ENCODE measurements at places on chromosomes 2 and 18.

DNA sequence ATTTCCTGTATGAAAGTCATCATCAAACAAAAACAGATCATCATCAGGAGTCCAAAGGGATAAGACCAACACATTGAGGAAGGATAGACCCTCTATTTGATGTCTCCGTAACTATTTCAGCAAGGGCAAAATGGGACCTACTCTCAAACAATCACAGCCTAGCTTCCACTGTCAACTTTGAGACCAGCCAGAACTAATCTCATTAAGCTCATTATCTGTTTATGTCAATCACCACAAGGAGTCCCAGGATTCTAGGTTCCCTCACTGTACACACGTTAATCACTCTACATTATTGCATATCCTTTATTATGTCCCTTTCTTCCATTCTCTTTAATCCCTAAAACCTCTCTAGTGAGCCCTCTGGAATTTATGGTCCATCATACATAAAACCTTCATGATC lies 370.3 kb upstream of the LINC00305 start:
- DNase-seq: no peak

DNA sequence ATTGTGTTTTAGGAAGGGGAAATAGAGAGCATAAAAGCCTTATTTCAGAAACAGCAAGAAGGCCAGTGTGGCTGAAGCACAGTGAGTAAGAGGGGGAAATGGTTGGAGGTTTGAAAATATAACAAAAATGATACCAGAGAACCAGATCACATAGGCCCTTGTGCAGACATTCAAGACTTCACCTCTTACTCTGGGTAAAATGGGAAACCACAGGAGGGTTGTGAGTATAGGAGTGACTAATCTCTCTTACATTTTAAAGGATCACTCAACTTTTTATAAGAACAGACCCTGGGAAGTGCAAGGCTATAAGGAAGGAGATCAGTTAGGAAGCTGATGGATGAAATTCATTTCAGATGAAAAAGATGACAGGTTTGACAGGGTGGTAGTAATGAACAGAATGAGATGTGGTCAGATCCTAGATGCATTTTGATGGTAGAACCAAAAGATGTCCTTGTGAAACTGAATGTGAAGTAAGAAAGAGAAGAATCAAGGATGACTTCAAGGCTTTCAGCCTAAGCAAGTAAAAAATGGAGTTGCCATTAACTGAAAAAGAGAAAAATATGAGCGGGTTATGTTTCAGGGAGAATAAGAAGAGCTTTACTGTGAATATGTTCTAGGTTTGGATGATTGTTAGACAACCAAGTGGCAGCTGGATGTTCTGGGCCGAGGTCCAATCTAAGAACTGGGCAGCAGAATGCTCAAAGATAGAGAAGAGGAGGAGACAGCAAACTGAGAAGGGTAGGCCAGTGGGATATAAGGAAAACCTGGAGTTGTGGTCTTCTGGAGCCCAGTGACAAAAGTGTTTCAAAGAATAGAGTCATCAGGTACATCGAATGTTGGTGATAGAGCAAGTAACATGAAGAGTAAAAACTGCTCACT lies 65.1 kb downstream of the USP40 start:
- DNase-seq: no peak

GRCh38 chr2:215105607-215106354 lies 32.6 kb downstream of the ABCA12 start:
- no peak for DNase-seq

DNA sequence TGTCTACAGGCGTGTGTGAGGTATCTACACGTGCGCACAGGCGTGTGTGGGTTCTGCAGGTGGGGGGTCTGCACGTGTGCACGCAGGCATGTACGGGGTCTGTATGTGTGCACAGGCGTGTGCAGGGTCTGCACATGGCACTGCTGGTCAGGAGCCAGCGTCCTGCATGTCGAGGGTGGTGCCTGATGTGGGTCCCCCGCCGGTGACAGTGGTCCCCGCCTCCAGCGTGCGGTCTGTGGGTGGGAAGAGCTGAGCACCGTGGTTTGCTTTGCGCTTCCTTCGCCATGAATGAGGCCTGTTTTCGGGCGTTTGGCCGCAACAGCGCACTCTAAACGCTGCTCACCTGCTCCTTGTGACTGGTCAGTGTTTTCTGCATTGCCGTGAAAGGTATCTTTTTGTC lies 57.2 kb downstream of the CTDP1 start:
- DNase-seq: no peak

DNA sequence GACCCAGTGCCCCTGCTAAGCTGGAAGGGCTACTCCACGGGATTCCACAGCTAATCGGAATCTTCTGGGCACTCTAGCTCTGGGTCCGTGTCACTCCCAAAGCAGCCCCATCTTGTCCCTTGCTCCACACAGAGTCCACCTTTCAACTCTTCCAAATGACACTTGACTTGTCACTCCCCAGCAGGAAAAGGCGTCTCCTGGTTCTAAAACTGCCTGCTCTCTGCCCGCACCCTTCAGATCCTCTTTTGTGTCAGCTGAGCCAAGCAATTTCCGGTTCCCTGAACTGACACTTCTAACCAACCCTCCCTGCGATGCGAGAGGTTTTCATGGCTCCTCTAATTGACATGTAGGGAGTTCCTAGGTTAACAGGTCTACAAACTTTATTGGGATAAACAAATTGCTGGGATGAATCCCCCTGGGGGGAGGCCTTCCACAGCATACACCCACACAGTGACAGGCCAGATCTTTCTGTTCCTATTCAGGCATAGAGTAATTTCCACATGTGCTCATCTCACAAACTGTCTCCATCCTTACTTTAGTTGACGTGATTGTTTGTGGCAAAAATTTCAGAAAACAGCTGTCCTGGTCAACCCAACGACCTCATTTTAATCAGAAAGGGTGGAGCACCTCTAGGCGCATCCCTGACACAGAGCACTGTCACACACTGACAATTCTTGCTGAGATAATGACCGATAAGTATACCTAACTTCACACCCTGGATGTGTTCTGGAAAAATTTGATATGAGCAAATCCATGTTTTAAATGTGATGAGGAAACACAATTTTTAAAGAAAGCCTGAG lies 104.9 kb downstream of the RBMS1 start:
- DNase-seq: no peak

GRCh38 chr2:12979066-12979465 lies 262.3 kb downstream of the TRIB2 start:
- DNase-seq: no peak

GRCh38 chr2:201148434-201148990 lies 32.5 kb downstream of the CFLAR start:
- DNase-seq: no peak

DNA sequence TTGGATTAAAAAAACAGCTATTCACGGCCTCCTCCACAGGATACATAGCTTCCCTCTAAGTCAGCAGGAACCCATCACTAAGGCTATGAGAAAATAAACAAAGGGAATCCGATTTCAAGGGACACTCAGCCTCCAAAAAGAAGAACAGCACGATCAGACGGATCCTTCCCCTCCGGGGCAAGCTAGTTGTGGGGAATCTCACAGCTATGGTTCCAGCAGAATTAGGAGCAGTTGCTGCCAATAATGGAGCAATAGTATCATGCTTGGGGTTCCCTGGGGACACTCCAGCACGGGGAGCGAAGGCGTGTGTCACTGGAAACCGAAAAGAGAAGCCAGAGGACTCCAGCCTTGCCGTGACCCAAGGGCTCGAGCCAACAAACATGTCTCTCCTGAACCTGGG lies 163.1 kb downstream of the TTC32 start:
- DNase-seq: no peak

DNA sequence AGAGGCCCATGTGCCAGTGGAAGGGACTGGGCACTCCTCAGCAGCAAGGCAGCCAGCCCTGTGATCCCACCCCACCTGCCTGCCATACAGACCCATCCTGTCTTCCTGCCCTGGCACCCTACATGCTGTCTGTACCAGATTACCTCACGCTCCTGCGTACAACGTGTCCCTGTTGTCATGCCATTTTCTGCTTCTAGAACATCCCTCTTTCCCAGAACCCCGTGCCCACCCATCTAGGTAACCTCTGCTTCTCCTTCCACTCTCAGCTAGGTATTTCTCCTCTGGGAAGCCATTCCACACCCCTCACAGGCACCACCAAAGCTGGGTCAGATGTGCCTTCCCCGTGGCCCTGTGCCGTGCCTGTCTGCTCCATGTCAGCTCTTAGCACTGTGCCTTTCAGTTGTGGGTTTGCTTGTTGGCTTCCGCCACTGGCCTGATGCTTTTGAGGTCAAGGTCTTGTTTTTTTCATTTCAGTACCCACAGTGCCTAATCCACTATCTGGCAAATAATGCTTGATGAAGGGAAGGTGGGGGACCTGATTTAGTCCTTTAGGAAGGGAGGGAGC lies 71.7 kb upstream of the ALPP start:
- no peak for DNase-seq

DNA sequence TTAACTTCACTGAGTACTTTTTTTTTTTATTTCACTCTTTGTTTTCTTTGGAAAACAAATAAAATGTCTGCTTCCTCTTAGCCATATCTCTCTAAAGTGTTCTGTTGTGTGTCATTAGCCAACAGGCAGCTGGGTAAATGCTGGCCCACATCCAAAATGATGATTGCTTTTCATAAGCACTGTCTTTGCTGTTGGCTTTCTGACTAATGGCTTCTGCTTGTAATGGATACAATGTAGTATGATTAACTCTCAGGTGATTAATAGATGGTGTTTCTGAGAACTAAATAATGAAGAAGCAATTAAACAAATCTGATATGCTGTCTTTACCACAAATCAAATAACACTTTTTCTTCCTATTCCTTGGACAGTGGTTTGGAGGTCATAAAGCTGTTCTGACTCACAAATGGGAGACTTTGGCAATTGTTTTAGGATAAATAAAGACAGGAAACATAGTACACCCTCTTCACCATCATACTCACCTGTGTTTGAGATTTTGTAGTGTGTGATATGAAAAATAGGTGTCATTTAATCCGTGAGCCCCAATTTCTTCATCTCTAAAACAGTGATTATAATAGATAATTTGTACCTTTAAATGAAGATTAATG lies 888.4 kb downstream of the TSN start:
- DNase-seq: no peak

DNA sequence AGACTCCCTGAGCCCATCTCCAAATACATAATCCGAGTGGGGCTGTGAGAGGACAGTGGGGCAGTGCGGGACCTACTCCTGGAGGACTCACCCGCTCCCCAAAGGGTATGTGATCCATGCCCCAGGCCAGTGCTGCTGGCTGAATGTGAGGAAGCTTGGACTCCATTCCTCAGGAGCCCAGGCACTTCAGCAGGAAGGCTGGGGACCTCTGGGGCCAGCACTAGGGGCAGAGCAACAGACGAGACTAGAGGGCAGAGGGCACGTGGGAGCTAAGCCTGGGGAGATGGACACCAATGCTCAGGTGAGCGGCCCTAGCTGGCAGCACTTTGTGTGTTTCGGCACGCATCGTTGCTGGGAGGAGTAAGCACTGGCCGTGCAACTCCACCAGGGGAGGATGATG lies 84.9 kb downstream of the MALT1 start:
- DNase-seq: no peak

GRCh38 chr2:145975406-145975805 lies 1455.5 kb upstream of the ZEB2 start:
- DNase-seq: no peak

DNA sequence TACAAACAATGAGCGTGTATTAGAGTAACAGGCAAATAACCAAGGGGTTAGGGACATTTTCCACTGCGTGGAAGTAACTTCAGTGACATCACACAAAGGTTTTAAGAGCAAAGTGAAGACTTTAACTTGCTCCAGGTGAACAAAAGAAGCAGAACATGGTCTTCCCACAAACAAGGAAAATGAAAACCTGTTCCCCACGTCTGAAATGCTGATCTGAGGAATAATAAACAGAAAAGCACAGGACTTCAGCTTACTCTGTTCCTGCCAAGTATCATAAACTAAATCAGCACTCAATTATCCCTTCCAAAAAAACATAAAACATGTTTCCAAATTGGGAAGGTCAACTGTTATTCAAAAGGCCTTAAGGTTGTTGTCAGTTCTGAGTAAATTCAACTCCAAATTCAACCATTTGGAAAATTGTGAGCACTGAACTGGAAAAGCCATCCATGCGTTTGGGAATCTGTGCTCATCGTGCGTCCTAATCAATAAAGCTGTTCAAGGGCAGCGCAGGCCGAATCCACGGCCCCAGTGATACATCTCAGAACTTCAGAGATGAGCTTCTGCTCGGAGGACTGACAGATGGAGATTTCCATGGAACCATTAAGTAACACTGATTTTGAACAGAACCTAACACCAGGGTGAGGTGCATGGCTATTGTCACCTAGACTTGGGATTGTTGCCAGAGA lies 7.7 kb upstream of the SNTG2 start:
- no peak for DNase-seq

DNA sequence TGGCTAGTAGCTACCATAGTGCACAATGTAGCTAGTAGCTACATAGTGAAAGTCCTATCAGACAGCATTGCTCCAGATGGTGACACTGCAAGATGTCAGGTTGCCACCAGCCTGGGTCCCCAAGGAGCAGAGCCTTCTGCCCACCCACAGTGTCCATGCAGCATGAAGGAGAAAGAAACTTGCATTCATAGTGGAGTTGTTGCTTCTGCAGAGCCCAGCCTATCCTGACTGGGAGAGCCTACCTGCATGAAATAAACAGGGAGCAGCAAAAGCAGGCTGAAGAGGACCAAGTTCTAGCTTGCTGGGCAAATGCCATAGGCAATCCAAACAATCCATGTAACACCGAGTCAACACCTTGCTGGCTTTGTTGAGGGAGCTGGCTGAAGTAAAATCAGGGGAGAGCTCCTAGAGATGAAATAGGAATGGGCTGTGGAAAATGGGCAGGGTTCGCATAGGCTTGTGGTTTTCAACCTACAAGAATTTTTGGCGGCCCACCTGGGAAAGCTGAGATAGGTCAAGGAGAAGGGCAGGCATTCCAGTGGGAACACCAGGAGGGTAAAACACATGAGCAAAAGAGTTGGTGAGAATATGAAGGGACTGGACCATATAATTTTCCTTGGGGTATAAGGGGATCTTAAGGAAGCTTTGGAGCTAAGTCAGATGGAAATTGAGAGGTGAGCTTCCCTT lies 195.8 kb downstream of the CYP26B1 start:
- DNase-seq: no peak

Measured in activated CD8-positive, alpha-beta memory T cell treated with anti-CD3 and anti-CD28 coated beads for 1 hour (primary cell).